NCI-H1694 (cell line): ENCODE measurements at places on chromosomes 16 and 17.

- DNase-seq = no peak
Measured at GRCh38 chr16:1475552-1476114, 805 bp upstream of the CLCN7 start.

GRCh38 chr16:51242296-51242994 lies 91.4 kb upstream of the SALL1 start:
- peak; percentile 8 for DNase-seq

DNA sequence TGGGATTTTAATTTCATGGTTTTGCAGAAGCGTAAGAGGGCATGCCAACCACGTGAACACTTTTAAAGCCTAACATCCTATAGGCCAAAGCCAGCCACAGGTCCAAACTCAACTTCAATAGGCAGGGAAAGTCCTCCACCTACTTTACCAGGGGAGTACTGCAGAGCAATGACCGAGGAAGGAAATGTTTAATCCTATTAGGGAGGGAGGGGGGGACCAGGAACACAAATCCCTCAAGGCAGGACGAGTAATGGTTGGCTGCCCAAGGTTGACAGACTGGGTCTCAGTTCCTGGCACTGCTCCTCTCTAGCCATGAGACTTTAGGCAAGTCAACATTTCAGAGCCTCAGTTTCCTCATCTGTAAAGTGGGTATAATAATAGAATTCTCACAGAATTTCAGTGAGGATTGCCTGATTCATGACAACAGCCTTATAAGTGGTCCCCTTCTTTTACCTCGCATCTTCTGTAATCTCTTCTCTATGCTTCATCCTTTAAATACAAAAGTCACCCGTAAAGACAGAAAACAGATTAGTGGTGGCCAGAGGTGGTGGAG lies 315.8 kb downstream of the HAPSTR1 start:
- no peak for DNase-seq

- peak; percentile 96 for DNase-seq
Measured at GRCh38 chr17:7988750-7989178, 13.7 kb upstream of the GUCY2D start.

DNA sequence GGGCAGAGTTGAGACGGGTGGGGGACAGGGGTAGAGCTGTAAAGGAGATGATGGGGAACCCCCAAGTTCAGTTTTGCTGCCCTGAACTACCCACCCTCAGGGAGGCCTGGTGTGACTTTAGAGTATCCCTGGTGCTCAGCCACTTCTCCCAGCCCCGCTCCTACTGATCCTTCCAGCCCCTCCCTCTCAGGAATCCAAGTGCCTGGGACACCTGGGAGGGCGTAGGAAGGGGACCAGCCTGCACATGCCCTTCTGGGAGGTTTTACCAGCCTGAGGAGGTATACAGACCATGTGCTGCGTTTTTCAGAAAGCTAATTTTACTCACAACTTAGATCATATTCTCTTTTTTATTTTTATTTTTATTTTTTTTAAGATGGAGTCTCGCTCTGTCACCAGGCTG lies 4.1 kb downstream of the ST6GALNAC2 start:
- DNase-seq = no peak

- peak; percentile 53 for DNase-seq
Measured at GRCh38 chr17:9924735-9925191, 19.7 kb upstream of the RCVRN start.

DNA sequence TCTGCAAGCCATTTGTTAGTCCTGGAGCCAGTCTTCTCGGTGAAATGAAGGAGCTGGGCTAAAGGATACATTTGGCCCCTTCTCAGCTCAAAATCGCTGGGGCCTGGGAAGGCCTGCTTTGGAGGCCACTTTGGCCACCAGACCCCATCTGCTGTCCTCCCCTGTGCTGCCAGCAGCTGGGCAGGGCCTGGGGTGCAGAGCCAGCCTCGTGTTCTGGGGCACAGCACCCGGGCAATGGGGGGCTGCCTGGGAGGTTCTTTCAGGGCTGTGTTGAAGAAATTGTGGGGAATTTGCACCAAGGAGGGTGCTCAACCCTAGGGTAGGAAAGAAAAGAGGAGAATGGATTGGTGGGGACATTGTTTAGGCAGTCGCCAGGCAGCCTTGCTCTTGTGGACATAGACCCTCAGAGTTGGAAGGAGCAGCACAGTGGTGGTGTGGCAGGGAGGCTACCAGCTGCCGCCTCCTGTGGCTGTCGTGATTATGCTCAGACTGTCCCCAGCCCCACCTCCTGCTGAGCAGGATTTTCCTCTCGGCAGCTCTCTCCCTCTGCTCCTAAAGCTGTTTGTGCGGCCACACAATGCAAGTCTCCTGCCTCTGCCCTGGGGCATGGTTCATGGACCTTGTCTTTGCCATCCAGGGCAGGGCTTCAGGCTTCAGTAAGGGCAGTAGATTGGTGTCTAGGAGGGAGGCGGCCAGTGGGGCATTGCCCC lies 174.8 kb downstream of the NTN1 start:
- DNase-seq = peak; percentile 39

GRCh38 chr17:11251561-11252107 lies 10.6 kb downstream of the SHISA6 start:
- DNase-seq = no peak

GRCh38 chr17:4679658-4680057 lies 24.3 kb downstream of the PELP1 start:
- DNase-seq = no peak

- DNase-seq = no peak
Measured at GRCh38 chr16:29738514-29738913, 7.3 kb downstream of the C16orf54 start.

DNA sequence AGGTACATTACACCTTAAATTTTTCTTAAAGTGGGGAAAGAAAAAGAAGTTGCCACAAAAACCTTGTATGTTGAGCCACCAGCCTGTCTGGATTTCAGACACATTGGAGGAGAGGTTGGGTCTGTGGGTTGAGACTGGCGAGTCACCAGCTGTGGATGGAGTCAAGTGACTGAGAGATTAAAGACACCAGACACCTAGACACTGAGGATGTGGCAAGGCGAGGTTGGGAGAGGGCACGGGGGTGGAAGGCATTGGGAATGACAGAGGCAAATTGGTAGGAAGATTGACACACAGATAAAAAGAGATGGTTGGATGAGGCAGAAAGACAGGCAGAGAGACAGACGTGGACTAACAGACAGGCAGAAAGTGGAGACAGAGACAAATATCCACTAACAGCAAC lies 49.6 kb downstream of the KCNJ12 start:
- no peak for DNase-seq

DNA sequence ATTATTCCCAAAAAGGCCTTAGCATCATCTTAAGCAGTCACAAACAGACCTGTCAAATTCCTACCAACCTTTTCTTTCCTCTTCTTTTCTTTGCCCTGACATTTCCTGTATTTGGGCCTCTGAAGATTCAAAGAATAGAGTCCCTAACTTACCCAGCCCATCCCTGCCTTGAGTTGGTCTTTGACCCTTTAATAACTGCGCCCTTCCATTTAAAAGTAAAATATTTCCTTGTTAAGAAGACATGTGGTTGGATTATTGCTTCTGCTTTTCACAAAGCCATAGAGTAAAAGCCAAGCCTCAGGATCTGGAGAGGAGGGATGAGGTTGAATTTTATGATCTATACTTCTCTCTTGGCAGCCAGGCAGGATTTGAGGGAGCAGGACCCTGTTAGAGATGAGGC lies 13.2 kb upstream of the CCL23 start:
- no peak for DNase-seq

GRCh38 chr16:59997706-59998105 lies 1263.6 kb upstream of the GOT2 start:
- DNase-seq = no peak

DNA sequence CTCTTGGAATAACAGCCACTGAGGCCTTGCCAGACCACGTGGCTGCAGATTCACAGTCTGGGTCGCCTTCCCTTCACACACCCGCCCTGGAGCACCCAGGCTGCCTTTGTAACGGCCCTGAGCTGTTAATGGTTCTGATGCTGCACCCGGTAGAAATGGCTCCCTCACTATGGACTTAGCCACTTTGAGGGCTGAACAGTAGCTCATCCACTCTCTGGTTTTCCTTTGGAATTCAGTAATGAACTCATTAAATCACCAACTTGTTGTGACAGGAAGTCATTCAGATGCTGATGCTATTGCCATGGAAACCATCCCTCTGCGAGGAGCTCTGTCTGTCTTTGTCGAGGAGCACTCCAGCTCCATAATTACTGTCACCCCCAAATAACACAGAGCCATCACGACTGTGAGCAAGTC lies 59.2 kb downstream of the CDK5R1 start:
- peak; percentile 82 for DNase-seq

DNA sequence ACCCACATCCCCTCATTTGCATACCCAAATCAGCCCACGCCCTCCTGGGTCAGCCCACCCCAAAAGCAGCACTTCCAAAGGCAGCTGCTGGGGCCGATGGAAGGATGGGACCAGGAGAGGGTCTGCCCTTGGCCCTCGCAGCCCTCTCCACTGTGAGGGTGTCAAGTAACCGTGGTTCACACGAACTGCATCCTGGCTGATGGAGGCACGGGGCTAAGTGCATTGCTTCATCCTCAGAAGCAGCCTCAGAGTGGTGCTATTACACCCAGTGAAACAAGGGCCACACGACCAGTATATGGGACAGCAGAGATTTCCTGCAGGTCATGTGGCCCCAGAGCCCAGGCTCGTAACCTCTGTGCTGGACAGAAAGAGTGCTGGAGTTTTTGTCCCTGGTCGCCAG lies 13.2 kb upstream of the ATP2A3 start:
- no peak for DNase-seq

DNA sequence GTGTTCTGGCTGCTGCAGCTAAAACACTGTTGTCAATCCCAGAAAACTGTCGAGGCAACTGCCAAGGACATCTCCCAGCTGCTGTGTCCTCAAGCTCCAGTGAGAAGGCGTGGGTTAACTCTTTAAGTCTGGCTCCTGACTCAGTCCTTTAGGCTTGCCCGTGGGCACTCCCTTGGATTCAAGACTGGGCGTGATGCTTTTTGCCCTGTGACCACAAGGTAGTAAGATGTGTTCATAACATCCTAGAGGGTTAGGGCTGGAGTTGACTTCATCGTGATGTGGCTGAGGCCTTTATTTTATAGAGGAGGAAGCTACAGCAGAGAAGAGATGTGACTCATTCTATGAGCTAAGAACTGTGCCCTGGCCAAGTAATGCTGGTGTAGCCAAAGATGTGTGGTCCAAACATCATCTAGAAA lies 50.9 kb upstream of the TEKT3 start:
- DNase-seq = no peak

GRCh38 chr16:13781169-13781564 lies 138.8 kb upstream of the ERCC4 start:
- no peak for DNase-seq

- DNase-seq = no peak
Measured at GRCh38 chr16:89315791-89316581, 98.5 kb downstream of the ZNF778 start.

GRCh38 chr17:78236362-78237127 lies 5.1 kb downstream of the TMEM235 start:
- no peak for DNase-seq

GRCh38 chr16:76665571-76666275 lies 388.5 kb downstream of the CNTNAP4 start:
- no peak for DNase-seq

GRCh38 chr16:84820305-84820684 lies 510 bp downstream of the CRISPLD2 start:
- no peak for DNase-seq

DNA sequence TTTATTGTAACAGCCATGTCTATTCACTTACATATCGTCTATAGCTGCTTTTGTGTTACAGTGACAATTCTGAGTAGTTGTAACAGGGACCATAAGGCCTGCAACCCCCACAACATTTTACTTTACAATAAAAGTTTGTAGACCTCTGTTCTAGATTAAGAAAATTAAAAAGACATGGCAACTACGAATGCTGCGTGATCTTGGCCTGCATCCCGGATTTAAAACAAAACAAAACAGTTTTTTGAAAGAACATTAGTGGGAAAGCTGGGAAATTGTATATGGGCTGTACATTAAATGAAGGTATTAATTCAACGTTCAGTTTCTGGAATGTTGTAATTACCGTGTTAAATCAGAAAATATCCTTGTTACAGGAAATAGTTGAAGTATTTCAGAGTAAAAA lies 64.1 kb downstream of the RMI2 start:
- no peak for DNase-seq

- peak; percentile 56 for DNase-seq
Measured at GRCh38 chr17:42118545-42118944, 2.6 kb downstream of the KAT2A start.

DNA sequence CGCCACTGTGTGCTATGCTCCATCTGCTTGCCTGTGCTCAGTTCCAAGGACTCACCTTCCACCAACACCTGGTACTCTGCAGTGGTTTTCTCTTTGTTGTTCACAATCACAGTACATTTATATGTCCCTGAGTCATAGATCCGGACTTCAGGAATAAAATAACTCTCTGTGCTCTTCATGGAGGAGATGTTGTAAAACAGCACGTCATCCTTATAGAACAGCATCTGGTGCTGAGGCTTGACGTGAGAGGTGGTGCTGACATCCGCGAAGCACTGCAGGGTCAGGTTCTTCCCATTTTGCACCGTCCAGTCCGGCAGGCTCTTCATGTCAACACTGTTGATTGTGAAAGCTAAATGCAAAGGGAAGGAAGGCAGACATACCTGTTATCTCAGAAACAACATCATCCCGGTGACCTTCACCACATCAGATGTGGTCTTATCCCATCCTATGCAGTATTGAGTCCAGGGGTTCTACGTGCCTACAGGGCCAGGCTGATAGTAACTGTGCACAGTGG lies 12.8 kb downstream of the PECAM1 start:
- DNase-seq = no peak

- no peak for DNase-seq
Measured at GRCh38 chr17:79845601-79845949, 6.3 kb upstream of the CBX4 start.

DNA sequence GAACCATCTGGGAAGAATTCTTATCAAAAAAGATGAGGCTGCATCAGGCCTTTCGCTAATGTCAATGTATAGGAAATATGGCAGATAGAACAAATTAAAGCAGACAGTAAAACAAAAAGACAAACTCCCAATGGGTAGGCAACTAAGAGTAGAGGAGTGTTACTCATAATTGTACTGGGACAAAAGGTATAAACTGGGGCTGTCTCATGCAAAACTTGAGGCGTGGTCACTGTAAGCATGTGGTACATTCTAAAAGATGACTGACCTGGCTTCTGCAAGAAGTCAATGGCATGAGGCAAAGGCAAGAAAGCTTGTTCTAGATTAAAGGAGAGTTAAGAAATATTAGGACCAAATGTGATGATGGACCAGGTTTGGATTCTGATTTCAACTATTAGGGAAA lies 26.7 kb downstream of the SMIM36 start:
- no peak for DNase-seq

GRCh38 chr17:16935241-16935663 lies 36.7 kb downstream of the TNFRSF13B start:
- DNase-seq = no peak

- no peak for DNase-seq
Measured at GRCh38 chr17:83099086-83099555, 19.7 kb downstream of the METRNL start.
